ENCODE measurements at places on chromosomes 6 and 20.
A peak's percentile ranks its signal among the peaks of the same experiment; 100 is the strongest.

DNA sequence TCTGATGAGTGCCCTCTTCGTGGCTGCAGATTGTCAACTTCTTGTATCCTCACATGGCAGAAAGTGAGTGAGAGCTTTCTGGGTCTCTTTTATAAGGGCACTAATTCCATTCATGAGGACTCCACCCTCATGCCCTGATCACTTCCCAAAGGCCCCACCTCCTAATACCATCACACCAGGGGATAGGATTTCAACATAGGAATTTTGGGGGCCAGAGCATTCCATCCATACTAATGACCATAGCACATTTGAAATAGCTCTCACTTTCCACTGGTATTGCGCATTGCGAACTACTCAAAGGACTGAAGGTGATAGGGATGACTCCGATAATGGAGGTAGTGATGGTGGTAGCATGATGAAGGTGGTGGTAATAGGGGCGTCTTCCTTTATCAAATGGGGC is 324.3 kb downstream of the PRL start:
- no peak for DNase-seq

- no peak for DNase-seq
These were observed 63.1 kb upstream of the UNC93A start for GRCh38 chr6:167227984-167228383.

DNA sequence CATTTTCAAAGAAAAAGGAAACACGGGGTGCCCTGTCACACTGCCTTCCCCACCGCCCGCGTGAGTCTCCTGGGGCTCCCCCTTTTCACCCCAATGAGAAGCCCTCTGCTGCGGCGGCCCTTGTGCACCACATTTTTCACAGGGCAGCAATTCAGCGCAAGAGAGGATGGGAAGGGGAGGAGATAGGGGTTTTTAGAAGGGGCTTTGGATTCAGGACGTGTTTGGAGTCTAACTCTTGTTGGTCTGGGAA is 726 bp upstream of the ARFGEF3 start:
- DNase-seq = peak; percentile 68

DNA sequence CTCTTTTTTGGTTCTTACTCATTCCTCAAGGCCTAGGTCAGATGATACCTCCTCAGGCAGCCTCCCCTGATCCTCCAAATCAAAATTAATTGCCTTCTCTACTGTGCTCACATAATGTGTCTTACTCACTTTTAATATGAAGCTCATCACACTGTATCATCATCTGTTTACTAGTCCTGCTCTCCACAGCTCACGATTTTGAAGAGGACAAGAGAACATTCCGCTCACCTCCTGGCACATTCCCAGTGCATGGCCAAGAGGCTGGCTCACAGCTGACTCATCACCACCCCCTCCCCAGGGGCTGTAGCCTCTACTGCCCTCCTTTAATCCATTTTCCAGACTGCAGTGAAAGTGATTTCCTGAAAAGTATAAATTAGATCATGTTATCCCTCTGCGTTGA is 133.1 kb downstream of the ALDH8A1 start:
- no peak for DNase-seq

- no peak for DNase-seq
These were observed 1.1 kb upstream of the RPS6KA2 start for GRCh38 chr6:166627875-166628801.

GRCh38 chr6:76438768-76439167 is 366.3 kb upstream of the IMPG1 start:
- DNase-seq = no peak

DNA sequence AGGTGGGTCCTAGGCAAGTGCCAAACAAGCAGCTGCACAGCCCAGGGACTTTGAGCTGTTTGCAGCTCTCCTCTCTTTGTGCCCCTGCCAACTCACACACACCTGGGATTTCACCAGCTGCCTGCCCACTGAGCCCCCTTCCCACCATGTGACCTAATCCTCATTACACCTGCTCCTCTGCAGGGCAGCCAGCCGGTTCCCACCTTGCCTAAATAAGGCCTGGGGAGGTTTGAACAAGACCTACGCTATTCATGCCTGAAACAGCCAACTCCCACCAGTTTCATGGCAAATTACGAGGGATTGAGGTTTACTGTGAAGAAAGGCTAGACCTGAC is 92.6 kb upstream of the SOX4 start:
- no peak for DNase-seq

DNA sequence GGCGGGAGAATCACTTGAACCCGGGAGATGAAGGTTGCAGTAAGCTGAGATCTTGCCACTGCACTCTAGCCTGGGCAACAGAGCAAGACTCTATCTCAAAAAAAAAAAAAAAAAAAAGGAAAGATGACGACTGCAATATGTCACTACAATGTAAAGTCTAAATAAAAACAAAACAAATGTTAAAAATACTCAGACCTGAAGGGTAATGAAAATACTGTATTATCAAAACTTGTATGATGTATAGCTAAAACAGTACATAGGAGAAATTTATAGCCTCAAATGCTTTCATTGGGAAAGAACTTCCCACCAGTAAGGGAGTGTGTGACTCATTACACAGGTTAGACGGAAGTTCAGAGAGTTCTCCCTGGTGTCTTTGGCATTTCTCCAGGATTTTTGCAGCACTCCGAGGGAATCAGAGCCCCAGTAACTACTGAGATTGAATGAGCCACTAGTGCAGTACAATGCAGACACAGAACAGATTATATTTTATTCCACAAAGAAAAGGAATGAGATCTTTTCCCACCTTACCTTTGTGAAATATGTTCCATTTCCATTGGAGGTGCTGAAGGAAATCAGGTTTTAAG is 12.5 kb upstream of the RALGAPB start:
- peak; percentile 35 for DNase-seq

GRCh38 chr6:33014841-33015634 is 5.6 kb upstream of the HLA-DOA start:
- DNase-seq = peak; percentile 94

DNA sequence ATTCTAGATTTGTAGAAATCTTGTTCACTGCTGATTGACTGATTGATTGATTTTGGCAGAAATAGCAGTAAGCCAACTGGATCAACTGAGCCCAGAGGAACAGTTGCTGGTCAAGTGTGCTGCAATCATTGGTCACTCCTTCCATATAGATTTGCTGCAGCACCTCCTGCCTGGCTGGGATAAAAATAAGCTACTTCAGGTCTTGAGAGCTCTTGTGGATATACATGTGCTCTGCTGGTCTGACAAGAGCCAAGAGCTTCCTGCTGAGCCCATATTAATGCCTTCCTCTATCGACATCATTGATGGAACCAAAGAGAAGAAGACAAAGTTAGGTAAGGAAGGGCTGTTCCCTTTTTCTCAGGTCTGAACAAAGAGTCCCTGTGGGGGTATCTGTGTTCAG is 31.2 kb downstream of the TREML1 start:
- DNase-seq = no peak

GRCh38 chr6:122033564-122034181 is 365.8 kb upstream of the HSF2 start:
- DNase-seq = peak; percentile 77

DNA sequence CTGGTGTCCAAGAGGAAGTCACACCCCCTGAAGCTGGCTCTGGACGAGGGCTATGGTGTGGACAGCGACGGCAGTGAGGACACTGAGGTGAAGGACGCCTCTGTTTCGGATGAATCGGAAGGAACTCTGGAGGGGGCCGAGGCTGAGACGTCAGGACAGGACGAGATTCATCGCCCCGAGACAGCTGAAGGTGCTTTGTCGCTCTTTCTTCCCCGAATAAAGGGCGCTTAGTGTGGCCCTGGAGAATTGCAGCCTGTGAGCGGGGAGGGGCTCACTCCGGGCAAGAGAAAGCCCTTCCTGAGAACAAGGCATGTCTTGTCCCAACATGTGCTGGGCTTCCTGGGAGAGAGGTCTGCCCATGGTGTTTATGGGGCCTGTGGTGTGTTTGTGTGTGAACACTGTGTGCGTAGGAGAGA is 41.4 kb downstream of the MYT1 start:
- no peak for DNase-seq

- DNase-seq = no peak
These were observed 27.8 kb upstream of the PIM1 start for GRCh38 chr6:37142050-37142614.

DNA sequence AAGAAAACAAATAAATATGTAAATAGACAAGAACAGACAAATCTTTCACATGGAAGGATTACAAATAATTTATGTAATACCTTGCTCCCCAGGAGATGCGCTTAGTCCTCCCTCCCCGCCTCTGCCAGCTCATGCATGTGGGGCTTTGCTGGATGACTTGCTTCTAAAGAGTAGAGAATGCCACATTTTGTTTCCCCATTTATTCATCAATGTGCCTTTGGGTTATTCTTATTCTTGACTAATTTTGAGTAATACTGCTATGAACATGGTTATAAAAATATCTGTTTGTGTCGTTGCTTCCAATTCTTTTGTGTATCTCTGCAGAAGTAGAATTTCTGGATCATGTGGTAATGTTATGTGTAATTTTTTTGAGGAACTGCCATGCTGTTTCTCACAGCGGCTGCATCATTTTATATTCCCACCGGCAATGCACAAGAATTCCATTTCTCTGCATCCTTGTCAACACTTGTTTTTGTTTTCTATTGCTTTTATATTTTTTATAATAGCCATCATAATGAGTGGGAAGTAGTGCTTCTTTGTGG is 23.8 kb upstream of the DUSP22 start:
- DNase-seq = no peak

DNA sequence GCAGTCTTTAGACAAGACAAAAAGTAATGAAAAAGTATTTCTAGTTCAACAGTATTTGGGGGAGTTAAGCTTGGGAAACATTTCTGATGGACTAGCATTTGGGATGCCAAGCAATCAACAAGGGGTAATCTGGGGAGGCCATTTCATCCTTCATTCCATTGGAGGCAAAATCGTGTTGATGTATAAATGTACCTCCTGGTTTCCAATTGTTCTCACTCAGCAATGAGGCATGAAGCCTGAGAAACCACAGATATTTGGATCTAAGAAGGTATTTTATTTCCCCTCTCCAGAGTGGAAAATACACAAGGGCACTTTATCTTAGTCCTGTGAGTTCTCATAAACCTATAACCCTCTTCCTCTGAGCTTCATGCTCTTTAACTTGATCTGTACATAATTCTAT is 68.2 kb downstream of the TBX18 start:
- DNase-seq = no peak

DNA sequence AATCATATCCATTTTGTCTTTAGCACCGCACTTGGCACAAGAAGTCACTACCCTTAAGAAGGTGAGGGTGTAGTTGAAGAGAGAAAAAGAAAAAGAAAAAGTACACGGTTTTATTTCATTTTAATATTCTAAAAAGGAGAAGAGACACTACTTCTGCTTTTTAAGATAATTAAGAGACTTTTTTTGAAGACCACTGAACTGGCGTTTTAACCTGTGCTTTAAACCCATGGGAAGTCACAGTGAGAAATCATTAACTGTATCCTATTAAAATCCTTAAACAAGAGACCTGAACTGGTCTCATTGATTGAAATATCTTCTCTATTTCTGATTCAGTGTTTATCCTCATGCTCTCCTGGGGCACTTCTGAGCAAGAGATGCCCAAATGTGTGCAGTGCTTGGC is 243.5 kb downstream of the TMEM242 start:
- DNase-seq = no peak

DNA sequence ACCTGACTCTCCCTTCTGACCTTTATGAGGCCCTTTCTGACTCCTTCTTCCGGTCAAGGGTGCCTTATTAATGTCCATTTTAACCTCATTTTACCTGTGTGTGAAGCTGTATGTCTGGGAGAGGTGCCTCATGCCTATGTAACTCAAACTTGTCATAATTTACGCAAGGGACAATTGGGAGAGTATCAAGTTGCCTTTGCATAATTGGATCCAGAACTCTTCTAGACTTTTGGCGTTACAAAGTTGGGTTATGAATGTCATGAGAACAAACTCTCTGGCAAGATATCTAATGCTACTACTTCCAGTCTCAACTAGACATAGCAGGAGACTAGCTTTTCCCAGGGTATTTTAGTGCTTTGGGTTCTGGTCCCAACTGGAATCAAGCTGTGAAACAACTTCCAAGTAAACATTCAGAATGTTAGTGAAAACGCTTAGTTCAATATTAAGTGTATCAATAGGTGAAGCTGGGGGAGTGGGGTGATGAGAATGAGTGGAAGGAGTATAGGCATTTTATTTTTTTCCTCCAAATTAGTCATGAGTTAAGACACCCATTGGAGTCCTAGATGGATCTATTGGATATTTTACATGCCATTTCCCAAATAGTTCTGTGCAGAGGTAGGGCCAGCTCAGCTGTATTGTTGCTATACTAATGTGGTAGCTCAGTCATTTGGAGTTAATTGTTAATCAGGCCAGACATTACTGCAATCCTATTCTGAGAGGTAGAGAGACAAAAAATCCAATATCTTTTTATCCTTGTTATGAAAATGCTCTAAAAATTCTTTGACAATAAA is 159.9 kb downstream of the TFAP2B start:
- no peak for DNase-seq

GRCh38 chr6:7431674-7432390 is 42.2 kb downstream of the RIOK1 start:
- DNase-seq = peak; percentile 16

GRCh38 chr20:21099751-21100577 is 6.2 kb downstream of the LINC00237 start:
- DNase-seq = peak; percentile 59

Measured in eye (tissue), 1 donor.